Progenitor cell of endocrine pancreas (in vitro differentiated cells): ENCODE measurements at places on chromosomes 6 and 20. TPM values are rescaled to one million over a fixed set of nuclear protein-coding genes. Genes with fewer than 3 reads are reported as not detected.

GRCh38 chr6:152110886-152111820 lies 303.7 kb downstream of the ESR1 start:
- DNase-seq: no peak

LY6G6C gene
- 0.60 and 1.3 TPM in 2 replicates for total RNA-seq

ATXN1 gene
- 35.8 and 37.5 TPM in 2 replicates for total RNA-seq

DNA sequence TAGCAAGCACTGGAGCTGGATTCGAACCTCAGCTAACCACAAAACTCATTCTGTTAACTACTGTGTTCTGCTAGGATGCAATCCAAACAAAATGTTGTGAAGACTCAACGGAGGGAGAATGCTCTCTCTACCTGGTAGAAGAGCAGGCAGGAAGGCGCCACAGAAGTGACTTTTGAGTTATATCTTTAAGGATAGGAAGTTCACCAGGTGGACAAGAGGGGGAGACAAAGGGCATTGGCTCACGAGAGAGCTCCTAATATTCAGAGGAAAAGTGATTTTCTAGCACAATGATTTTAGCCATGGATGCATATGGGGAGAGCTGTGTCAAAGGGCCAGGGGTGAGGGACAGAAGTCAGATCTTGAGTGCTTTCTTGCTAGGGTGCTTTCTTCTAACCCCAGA lies 108.4 kb upstream of the MAFB start:
- DNase-seq: no peak

AURKA gene
- 24.5 and 26.1 TPM in 2 replicates for total RNA-seq

DNA sequence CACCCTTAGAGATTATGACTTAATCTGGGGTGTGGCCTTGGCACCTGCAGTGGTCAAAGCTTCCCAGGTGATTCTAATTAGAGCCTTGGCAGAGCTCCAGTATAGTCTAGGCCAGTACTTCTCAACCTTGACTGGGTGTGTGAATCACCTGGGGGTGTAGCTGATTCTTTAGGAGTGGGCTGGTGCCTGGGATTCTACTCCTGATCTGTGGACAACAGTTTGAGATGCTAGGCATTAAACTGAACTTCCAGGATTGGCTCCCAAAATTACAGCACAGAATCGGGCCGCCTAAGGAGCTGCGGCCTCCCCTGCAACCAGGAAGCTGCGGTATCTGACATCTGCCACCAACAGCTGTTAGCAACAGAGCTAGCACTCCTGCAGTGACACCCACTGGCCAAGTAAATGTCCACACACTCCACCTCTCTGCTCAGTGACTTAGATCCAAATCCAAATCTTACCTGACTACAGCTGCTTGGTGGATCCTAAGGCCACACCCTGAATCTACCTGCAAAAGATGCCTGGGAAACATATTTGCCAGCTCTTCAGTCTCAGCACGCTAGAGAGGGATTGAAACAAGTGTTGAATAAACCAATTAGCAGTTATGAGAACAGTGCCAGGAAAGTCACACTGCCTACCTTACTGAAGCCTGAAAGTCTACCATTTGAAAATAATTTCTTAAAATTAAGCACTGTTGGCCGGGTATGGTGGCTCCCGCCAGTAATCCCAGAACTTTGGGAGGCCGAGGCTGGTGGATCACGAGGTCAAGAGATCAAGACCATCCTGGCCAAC lies 126.7 kb downstream of the UNC5CL start:
- DNase-seq: no peak
